ENCODE measurements at places on chromosomes 6 and 20.

DNA sequence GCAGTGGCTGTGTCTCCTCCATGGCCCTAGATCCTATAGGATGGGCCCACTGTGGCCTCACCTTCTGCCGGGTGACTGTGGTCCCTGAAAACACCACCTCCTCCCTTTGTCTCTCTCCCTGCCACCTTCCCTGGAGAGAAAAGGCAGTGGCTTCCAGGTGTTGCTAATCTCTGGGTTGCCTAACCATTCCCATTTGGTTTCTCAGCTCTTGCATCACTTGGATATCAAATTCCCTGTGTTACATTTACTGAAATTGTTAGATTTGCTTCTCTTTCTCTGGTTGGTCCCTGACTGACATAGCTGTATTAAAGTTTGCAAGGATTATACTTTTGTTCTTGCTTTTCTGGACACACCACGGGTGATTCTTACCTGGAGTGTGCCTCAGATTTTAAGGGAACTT, 9.3 kb upstream of the ZFP64 start:
- DNase-seq = no peak

DNA sequence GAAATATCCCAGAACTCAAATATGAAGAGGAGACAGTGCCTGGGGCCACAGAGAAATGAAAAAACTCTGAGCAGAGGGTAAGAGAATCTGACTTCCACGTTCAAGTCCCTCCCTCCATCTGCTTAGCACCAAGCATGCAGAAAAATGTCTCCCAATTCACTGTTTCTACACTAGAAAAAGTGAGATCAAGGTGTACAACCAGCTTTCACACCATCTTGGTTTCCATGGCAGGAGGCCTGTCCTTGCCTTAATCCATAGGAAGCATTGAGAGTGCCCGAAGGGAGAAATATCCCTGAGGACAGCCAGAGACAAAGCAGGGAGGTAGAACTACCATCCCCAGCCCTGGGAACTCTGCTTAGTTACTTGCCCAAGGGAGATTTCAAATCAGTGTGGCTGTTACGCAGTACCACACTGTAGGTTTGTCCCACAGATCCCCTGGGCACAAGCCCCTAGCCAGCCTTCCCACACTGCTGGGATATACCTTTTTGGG, 82.9 kb downstream of the SCML4 start:
- DNase-seq = no peak

GRCh38 chr6:85314586-85314985, 135.3 kb upstream of the NT5E start:
- no peak for DNase-seq

DNA sequence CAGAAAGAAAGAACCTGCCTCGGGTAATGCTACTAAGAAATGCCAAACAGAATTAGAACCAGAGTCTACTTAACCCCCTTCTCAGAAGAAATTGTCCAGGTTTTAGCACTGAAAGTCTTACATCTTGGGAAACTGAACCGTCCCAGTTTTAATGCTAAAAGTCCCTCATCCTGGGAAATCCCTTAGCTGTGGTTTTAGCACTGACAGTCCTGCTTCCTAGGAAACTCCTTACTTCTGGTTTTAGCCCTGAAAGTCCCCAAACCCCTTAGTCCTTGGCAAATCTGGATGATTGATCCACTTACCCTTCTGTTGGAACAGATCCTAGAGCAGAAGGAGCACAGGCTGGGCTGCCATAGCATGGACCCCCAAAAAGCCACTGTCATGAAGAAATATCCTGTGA, 4.8 kb upstream of the TMEM14A start:
- no peak for DNase-seq

DNA sequence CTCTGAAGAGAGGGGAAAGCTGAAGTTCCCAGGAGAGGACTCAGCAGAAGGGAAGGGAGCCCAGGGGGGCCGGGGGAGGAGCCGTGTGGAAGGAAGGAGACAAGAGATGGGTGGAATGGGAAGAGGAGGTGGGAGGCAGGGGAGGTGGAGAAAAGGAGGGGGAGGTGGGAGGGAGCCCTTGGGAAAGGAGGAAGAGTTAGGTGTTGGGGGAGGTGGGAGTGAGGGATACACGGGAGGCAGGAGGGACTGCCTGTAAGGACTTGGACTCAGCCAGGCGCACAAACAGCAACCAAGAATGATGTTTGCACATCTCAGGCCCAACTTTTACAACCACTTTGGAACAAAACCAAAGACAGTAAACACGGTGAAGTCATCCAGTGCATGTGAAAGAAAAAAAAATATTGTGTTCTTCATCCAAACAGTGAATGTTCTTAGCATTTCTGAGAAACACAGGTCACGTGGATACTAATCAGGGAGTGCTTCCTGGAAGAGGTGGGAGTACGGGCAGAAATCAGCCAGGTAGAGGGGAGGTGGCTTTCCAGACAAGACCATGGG, 17.4 kb upstream of the LSM14B start:
- no peak for DNase-seq

GRCh38 chr20:3146732-3147341, 12.8 kb downstream of the FASTKD5 start:
- DNase-seq = no peak

DNA sequence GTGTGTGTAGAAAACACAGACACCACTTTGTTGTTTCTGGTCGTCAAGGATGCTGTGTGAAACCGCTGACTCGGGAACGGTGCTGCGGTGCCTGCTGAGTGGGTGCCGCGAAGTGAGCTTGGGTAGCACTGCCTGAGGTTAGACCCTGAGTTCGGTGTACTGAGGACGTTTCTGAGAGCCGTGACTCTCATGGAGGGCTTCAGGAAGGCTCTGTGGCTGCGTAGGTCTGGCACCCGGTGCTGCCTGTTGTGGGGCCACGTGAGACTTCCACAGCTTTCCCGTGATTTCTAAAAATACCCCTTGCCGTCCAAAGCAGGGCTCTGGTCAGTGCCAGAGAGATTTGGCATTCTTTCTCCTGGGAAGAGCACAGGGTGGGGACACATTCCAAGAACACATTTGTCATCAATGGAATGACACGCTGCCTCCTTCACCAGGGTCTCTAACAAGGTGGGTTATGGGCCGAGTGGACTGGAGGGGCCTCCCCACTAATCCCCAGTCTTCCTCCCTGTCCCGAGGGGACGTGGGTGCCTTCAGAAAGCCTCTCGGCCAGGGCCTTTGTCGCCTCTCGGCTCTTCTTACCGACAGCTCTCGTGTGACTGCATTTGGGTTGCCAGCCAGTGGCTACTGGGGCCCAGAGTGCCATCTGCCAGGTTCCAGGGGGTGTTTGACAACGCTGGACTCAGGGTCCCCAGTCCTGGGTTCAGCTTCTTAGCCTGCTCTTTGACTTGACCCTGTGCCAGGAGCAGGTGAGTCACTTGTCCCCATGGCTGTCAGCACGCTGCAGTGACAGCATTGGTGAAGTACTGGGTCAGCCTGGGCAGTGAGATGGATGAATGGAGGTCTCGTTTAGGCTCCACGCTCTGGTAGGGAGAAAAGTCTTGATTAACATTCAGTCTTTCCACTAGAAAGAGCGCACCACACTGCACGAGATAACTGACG, 62.2 kb downstream of the SYNJ2 start:
- no peak for DNase-seq

GRCh38 chr20:23661002-23661429, 23.3 kb upstream of the CST3 start:
- DNase-seq = no peak

- DNase-seq = no peak
Measured at GRCh38 chr6:137025786-137026730, 18.7 kb downstream of the IL20RA start.

GRCh38 chr20:507761-508332, 35.7 kb downstream of the CSNK2A1 start:
- DNase-seq = no peak

GRCh38 chr20:23879811-23880374, 345 bp upstream of the CST5 start:
- DNase-seq = no peak

DNA sequence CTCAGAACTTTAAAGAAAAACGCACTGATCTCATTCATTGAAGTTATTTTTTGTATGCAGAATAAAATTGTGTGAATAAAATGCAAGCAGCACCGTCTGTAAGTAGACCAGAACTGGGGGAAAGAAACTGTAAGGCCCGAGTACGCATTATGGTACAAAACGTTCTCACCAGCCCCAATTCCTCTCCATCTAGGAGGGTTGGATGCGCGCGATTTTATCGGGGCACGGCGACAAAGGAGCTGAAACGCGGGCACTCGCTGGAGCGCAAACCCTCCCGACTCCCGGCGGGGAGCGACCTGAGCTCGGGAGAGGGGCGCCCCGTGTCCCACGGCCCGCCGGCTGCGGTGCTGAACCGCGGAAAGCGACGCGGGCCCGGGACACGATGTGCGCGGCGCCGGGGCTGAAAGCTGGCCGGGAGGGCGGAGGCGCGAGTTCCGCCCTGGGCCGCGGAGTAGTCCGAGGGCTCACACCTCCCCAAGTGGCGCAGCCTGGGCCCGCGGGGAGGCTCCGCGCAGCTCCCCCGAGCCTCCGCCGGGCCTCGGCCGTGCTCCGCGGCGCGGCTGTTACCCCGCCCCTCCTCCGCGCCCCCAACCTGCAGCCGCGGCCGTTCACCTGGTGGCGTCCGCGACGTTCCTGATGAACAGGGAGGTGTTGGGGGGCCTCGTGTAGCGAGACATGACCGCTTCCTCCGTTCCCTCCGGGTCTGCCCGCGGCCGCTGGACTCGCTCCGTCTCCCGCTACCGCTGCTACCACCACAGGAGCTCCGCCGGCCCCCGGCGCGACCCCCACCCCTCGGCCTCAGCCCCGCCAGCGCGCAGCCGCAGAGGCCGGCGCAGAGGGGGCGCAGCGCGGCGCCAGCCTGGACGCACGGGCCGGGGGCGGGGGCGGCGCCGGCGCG, at the start of gene SRSF12:
TSS of gene SRSF12 (minus strand) at position 861 of the 898 bp plus-strand sequence. CDS start at position 677, 184 bp downstream.
- no peak for DNase-seq

GRCh38 chr6:139497345-139497961, 123.0 kb upstream of the CITED2 start:
- no peak for DNase-seq

DNA sequence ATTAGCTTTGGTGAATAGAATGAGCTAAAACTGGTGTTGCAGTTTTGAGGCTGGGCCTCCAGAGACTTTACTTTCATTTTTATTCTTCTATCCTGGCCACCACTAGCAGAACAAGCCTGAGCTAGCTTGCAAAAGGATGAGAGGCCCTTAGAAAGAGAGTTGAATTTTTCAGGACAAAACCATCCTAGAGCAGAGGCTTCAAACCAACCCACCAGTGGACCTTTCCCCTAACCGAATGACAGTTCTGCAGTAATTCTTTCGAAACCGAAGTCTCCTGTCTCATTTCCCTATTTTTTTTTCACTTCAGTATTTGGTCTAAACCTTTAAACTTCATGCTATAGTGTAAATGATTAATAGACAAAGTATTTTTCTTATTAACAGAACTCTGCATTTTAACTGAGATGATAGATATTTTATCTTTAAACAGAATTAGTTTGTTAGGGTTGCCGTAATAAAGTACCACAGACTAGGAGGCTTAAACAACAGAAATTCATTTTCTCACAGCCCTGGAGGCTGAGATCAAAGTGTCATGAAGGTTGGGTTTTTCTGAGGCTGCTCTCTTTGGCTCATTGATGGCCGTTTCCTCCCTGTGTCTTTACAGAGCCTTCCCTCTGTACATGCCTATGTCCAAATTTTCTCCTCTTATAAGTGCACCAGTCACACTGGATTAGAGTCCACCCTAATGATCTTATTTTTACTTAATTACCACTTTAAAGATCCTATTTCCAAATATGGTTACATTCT, 80.6 kb upstream of the PAK5 start:
- no peak for DNase-seq

GRCh38 chr6:106600329-106600728, 29.0 kb downstream of the RTN4IP1 start:
- no peak for DNase-seq

GRCh38 chr20:62825333-62825985, 8.6 kb downstream of the COL9A3 start:
- DNase-seq = no peak

DNA sequence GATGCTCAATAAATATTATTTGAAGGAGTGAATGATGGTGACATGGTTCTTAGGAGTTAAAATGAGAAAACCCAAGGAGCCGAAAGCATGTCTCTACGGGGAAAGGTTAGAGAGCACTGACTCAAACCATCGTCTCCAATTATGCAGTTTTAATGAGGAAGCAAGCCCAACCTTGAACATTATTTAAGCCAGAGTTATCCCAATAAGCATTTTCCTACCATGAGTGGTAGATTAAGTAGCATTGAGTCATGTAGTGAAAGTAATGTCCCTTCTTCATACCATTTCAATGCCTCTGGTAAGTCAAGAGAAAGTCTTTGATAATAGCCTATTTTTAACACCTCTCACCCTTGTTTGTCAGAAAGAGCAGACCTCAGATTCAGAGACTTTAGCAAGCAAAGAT, 13.5 kb downstream of the TSHZ2 start:
- no peak for DNase-seq

DNA sequence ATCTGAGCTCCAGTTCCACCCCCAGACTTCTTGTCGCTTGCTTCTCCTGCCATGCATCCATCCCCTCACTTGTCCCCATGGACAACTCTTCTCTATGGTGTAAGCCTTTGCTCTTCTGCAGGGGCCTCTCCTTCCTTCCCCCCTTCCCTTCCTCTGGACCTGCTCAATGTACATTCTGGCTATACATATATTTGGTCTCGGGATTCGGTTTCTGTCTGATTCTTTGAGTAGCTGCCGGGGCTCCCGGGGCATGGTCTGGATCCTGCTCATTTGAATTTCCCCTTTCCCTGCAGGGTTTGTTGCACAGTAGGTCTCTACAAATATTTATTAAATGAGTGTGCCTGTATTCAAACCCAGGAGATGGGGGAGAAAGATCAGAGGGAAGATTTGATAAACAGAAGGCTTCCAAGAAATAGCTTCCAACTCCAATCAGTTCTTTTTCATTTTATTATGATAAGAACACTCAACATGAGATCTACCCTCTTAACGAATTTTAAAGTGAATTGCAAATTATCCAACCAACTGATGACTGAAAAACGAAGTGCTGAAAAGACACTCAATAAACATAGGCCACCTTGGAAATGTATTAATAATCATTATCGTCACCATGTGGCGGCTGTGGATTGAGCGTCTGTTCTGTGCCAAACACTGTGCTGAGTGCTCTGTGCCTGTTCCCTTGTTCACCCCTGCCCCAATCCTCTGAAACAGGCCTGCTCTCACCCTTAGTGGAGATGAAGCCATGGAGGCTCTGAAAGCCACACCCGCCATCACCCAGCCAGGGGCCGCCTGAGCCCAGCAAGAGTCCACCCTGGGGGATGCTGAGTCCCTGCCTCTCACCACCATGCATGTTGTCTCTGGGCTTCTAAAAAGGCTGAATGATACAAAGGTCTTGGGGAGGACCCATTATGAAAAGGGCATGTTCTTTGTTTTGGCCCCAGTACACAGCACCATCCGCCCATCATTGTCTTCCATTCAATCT, 34.3 kb upstream of the APCDD1L start:
- DNase-seq = no peak

DNA sequence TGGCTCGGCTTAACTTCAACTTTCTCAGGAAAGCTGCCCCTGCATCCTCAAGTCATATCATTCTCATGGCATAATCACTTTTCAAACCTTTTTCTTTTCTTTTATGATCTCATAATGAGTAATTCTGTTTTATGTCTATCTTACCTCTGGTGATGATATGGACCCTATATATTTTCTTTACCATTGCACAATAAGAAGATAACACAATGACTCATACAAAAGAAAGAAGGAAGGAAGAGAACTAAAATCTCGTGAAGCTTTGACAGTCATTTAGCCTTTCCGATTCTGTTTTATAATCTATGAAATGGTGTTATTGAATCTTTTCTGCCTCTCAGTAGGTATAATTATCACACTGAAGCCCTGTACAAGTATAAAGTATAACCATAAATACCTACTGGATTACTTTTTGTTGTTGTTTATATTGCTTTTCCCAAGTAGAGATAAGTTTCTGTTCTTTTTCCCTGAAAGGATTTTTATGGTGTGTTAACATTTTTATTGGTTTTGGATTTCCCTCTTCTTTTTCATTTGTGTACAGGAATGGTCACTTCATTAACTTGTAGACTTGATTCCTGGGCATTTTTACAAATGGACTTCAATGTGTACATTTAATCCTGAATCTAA, 300.9 kb downstream of the LAMA2 start:
- no peak for DNase-seq
